NCI-H774 (cell line): ENCODE measurements at places on chromosomes 12 and 14.

DNA sequence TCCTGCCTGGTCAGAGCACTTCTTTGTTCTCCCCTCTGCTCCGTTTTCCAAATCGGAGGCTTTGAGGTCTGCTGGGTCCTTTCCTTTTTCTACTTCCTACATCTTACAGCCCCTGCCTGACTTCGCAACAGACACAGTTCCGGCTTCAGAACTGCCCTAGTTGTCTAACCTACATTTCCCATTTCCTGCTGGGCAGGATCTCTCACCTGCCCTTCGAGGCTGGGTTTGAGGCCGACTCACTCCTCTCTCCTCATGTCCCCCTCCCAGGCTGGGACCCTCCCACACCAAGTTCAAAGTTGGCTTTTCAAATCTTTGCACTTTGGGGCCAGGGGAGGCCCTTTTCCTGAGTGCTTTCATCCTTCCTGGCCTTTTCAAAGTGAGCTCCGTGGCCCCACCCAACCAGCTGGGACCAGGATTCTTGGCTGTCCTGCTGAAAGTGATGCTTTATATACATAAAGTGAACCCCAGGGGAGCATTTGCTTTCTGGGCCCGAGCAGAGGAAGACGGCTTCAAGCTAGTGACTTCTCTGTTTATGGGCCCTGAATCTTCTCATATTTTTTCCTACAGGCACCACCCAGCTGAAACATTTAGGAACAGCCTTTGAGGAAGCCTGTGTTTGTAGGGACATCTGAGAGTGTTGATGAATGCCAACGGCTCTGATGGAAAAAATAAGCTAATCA is 281.0 kb upstream of the CRY1 start:
- DNase-seq: no peak

DNA sequence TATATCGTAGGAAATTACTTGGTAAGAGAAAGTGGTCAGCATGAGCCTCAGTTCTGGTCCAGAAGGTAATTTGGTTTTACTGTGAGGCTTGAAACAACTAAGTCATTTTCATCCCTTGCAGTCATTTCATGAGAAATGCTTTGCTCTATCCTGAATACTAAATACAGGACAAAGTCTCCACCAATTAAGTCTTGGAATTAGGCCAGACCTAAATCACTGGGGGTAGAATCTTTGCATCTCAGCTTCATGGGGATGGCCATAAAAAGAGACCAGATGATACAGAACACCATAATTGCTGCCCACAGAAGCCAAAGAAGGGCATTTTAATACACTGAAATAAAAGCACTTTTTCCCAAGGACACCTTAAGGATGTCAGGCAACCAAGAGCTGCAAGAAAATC is 277.9 kb upstream of the DCN start:
- DNase-seq: no peak

- peak; percentile 32 for DNase-seq
Measured at GRCh38 chr12:5022465-5023061, 21.1 kb upstream of the KCNA5 start.

GRCh38 chr12:64611341-64612284 is 1.3 kb downstream of the RASSF3 start:
- no peak for DNase-seq

- no peak for DNase-seq
Measured at GRCh38 chr14:28763751-28764256, 2.8 kb upstream of the FOXG1 start.

DNA sequence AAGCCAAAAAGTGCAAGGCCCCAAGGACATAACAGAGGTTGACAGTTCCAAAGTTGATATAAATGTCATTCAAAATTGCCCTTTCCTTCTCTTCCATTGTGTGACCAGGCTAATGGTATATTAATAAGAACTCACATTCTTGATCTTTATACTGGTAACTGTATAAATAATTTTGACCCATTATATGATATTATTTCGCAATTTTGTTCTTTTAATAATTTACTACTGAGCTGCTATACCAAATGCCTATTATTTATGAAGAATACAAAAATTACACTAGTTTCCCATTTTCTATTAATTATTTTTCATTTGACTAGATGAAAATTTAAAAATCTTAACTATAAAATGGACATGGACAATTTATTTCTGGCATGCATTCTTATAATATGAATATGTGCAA is 370.2 kb downstream of the SOX5 start:
- no peak for DNase-seq
